Activated naive CD8-positive, alpha-beta T cell treated with anti-CD3 and anti-CD28 coated beads, Interleukin-2, amount 10 ng/mL, durations not matched to agents 7 days and 5 days (primary cell): ENCODE measurements at places on chromosomes 7 and 10. TPM values are rescaled to one million over a fixed set of nuclear protein-coding genes. Genes with fewer than 3 reads are reported as not detected.
A peak's percentile ranks its signal among the peaks of the same experiment; 100 is the strongest.

LIPJ gene
- total RNA-seq = not detected

EPHA1 gene
- total RNA-seq = 28.2 TPM

WBP1L gene
- total RNA-seq = 31.4 TPM

NODAL gene
- not detected for total RNA-seq

SNX13 gene
- 35.1 TPM for total RNA-seq

ZNF655 gene
- total RNA-seq = 133 TPM

DNA sequence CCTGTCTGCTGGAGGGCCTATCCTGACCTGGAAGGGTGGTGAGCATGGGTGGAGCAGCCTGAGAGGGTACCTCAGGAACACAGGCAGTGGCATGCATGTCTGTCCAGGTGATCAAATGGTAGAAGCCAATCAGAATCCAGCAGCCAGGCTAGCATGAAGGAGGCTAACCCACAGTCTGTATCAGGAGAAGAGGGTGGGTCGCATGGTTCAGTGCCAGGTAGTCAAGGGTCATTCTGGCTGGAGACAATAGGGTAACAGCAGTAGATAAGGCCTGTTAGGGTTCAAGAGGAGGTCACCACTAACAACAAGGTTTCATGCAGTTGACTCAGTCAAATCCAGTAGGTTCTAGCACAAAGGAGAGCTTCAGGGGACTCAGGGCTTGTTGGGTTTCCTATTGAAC lies 10.4 kb downstream of the ALDH18A1 start:
- no peaks in the 10 kb centered on the region for H3K27me3 ChIP-seq
- H3K4me1 ChIP-seq = peaks cover 13% of the 10 kb centered on the region
- no peak overlapping the region for H3K4me3 ChIP-seq
- H3K27ac ChIP-seq = no peak overlapping the region

DNA sequence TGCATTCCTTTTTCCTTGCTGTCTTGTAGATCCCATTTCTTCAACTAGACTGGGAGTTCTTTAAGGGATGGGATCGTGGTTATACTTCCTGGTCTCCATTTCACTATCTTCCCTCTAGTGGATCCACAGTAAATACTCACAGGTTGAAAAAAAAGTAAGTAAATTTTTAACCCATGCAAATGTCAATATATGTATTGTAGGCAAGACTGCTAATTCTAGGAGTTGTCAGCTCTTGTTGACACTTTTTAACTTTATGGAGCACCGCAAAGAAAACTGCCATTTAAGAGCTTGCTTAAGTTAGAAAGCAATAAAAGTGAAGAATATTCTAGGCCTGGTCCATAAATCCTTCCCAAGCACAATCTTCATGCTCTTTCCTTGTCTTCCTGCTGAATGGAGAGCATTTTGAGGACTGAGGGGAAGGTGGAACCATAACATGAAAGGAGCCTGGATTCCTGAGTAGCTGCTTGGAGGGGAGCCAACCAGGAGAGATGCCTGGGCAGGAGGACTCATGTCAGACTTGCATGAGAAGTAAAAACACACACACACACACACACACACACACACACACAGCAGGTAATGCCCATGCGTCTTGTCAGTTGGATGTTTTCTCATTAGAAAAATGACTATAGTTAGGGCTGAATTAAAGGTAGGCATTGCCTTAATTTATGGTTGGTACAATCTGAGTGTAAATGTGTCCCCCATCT lies 32.2 kb downstream of the VWA2 start:
- no peaks in the 10 kb centered on the region for H3K36me3 ChIP-seq
- no peak overlapping the region for H3K27ac ChIP-seq
- no peak for DNase-seq
- H3K4me1 ChIP-seq = no peaks in the 10 kb centered on the region
- peaks cover 22% of the 10 kb centered on the region for H3K27me3 ChIP-seq

DNA sequence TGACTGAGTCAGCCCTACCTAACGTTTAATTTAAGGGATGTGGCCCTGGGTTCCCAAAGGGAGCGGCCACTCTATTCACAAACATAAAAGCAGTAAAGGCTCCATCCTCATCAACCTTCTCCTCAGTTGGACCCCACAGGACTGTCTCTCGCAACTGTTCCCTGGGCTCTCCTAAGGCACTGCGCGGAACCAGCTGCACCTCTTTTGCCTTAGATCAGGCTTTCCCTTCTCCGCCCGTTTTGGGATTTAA lies 689 bp upstream of the GTPBP4 start:
- no peak for DNase-seq
- H3K4me3 ChIP-seq = peak overlapping the region; percentile 96
- H3K27me3 ChIP-seq = no peaks in the 10 kb centered on the region

DNA sequence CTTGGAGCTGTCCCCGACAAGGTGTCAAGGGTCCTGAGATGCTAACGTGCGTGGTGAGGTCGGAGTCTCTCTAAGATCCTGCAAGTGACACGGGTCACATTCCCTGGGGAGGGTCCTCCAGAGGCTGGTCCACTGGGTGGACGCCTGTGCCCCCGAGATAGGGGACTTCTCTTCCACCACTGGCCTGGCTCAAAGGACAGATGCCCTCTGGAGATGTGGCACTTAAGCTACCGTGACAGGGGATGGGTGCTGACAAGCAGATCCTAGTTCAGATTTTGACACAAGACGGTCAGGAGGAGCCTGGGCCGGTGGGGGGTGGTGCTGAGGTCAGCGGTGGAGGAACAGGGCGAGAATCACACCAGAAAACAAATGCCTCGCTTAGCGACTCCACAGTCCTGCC lies 178.0 kb downstream of the ADARB2 start:
- no peaks in the 10 kb centered on the region for H3K4me1 ChIP-seq
- peaks cover 3% of the 10 kb centered on the region for H3K27me3 ChIP-seq
- H3K36me3 ChIP-seq = no peaks in the 10 kb centered on the region

GRCh38 chr7:16129431-16130110 lies 291.8 kb downstream of the CRPPA start:
- DNase-seq = no peak
- no peak overlapping the region for H3K4me3 ChIP-seq
- no peaks in the 10 kb centered on the region for H3K4me1 ChIP-seq
- H3K36me3 ChIP-seq = no peaks in the 10 kb centered on the region
- no peak overlapping the region for H3K27ac ChIP-seq

- no peak overlapping the region for H3K27ac ChIP-seq
- peaks cover 19% of the 10 kb centered on the region for H3K4me1 ChIP-seq
- DNase-seq = no peak
These were observed 335.3 kb upstream of the KLF6 start for GRCh38 chr10:4120096-4120853.

DNA sequence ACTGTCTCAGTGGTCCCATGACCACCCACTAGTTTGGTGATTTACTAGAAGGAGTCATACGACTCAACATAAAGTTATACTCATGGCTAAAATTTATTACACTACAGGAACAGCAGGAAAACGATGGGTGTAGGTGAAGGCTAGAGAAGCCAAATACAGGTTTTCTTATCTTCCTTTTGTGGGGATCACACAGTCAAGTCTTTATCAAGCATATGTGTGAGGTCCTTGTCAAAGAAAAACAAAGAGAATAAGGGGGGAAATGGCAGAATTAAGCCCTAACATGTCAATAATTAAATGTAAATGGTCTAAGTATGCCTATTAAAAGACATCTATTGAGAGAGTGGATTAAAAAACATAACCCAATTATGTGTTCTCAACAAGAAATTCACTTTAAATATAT lies 47.8 kb upstream of the UBN2 start:
- no peaks in the 10 kb centered on the region for H3K27me3 ChIP-seq
- H3K4me3 ChIP-seq = no peak overlapping the region
- H3K4me1 ChIP-seq = peaks cover 3% of the 10 kb centered on the region
- peaks cover 12% of the 10 kb centered on the region for H3K36me3 ChIP-seq
- DNase-seq = no peak

DNA sequence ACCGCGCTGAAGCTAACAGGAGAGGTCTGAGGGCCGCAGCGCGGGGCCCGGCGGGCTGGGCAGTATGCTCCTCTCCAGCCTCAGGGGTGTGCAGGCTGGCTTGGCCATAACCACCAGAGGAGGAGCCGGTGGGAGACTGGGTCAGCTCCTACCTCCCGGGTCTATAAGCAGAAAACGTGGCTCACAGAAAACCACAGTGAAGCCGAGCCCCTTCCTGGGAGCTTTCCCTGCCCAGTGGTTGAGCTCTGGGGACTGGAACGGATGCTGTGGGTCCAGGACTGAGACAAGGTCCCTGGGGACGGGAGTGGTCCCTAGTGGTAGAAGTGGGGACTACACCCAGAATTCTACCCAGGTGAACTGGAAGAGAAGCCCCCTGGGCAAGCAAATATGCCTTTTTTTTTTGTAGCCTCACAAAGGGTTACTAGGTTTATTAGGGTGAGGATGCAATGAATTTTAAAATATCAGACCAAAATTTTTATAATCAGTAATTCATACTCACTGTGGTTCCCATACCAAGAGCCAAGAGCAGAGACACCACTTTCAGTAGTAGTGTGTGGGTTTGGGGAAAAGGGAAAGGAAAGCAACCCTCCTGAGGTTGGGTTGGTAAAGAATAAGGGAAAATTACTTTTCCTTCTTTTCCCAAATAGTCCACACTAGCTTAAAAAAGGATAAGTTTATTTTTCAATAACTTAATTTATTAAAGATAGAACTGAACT lies 67.9 kb upstream of the PRKCQ start:
- peaks cover 3% of the 10 kb centered on the region for H3K27me3 ChIP-seq
- H3K36me3 ChIP-seq = no peaks in the 10 kb centered on the region
- H3K27ac ChIP-seq = no peak overlapping the region
- peak; percentile 58 for DNase-seq
- peak overlapping the region; percentile 22 for H3K4me3 ChIP-seq

- no peak overlapping the region for H3K4me3 ChIP-seq
- H3K27me3 ChIP-seq = peaks cover 21% of the 10 kb centered on the region
- peaks cover 28% of the 10 kb centered on the region for H3K36me3 ChIP-seq
- H3K4me1 ChIP-seq = peaks cover 22% of the 10 kb centered on the region
These were observed 40.4 kb upstream of the IL6 start for GRCh38 chr7:22686620-22687019.

DNA sequence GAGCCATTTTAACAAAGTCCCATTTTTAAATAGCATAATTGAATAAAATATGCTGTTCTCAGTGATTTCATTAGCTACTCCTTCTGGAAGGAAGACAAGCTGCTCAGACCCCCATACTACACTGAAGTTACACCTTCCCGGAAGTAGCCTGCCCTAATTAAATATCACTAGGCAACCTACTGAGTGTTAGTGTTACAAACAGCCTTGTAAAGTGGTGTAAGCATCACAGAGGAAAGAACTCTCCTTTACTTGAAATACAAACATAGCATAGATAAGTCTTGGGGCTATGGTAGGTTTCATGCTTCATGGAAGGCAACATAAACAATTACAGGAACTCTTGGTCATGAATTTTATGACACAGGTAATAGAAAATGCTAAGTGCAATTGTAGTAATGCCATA lies 43.4 kb upstream of the PTN start:
- no peaks in the 10 kb centered on the region for H3K27me3 ChIP-seq
- no peak overlapping the region for H3K4me3 ChIP-seq
- H3K4me1 ChIP-seq = no peaks in the 10 kb centered on the region
- DNase-seq = no peak

DNA sequence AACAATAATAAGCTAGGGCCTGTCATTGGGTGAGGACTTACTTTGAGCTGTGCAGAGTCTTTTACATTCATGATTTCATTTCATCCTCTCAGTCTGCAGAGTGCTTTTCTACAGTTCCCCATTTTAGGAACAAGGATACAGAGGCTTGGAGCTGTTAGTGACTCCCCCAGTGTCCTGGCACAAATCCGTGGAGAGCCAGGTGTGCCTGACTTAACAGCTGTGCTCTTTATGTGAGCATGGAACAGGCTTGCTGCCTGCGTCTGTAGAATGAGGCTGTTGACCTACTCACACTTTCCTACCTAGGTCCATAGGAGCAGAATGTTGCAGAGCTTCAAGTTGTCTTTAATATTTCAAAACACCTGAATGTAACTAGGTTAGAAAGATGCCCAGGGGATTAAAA lies 50.4 kb upstream of the BTBD16 start:
- no peak overlapping the region for H3K27ac ChIP-seq
- H3K4me3 ChIP-seq = no peak overlapping the region
- peaks cover 18% of the 10 kb centered on the region for H3K27me3 ChIP-seq
- H3K4me1 ChIP-seq = peaks cover 3% of the 10 kb centered on the region
- no peak for DNase-seq
- H3K36me3 ChIP-seq = no peaks in the 10 kb centered on the region

GRCh38 chr7:103658055-103659005 lies 212.3 kb upstream of the SLC26A5 start:
- no peaks in the 10 kb centered on the region for H3K36me3 ChIP-seq
- H3K4me3 ChIP-seq = no peak overlapping the region
- H3K27ac ChIP-seq = no peak overlapping the region

- H3K4me3 ChIP-seq = peak overlapping the region; percentile 58
- peaks cover 25% of the 10 kb centered on the region for H3K4me1 ChIP-seq
- H3K27ac ChIP-seq = peak overlapping the region; percentile 90
- no peaks in the 10 kb centered on the region for H3K36me3 ChIP-seq
These were observed 42.2 kb upstream of the SRGN start for GRCh38 chr10:69045441-69046300.

GRCh38 chr7:75876126-75876881 lies 2.5 kb upstream of the RHBDD2 start:
- H3K27me3 ChIP-seq = no peaks in the 10 kb centered on the region
- no peak for DNase-seq
- peaks cover 15% of the 10 kb centered on the region for H3K4me1 ChIP-seq
- H3K27ac ChIP-seq = no peak overlapping the region
